ENCODE measurements at places on chromosomes 4 and X.
A peak's percentile ranks its signal among the peaks of the same experiment; 100 is the strongest.

DNA sequence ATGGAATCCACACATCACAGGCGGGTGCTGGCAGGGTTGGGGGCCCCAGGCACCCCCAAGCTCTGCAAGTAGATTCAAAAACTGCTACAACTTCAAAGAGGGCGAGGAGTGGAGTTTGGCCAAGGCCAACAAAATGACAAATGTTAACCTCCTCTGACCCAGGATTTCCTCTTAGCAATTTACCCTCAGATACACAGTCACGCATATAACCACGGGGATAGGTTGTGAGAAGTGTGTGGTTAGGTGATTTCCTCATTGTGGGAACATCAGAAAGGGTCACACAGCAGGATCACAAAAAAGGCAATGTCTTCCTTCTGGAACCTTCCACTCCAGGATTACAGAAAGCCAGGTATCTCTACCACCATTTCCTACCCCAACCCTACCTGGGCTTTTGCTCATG lies 62.4 kb downstream of the C4orf50 start:
- DNase-seq = no peak

- no peak for DNase-seq
These were observed 21.4 kb upstream of the PLCXD1 start for GRCh38 chrX:259692-260355.

- no peak for DNase-seq
These were observed 95.6 kb downstream of the AFAP1 start for GRCh38 chr4:7843831-7844593.

- no peak for DNase-seq
These were observed 284.3 kb downstream of the CXXC4 start for GRCh38 chr4:104210420-104210819.

GRCh38 chr4:177099211-177099610 lies 210.5 kb upstream of the NEIL3 start:
- DNase-seq = no peak

DNA sequence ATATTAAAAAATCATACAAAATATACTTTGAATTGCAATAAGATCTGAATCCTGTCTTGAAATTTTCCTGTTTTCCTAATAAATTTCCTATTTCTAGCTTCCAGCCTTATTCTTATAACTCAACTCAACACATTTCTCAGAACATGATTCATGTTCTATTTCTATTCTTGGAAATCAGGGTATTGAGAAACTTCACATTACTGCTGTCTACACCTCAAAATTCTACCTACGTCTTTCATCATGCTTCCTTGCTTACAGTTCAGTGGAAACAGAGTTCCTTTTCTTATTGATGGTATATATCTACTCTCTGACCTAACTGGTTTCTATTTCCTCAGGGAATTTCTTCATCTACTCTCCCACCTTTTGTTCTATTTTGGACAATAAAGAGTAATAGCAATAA lies 2139.0 kb downstream of the ARAP2 start:
- DNase-seq = peak; percentile 3

DNA sequence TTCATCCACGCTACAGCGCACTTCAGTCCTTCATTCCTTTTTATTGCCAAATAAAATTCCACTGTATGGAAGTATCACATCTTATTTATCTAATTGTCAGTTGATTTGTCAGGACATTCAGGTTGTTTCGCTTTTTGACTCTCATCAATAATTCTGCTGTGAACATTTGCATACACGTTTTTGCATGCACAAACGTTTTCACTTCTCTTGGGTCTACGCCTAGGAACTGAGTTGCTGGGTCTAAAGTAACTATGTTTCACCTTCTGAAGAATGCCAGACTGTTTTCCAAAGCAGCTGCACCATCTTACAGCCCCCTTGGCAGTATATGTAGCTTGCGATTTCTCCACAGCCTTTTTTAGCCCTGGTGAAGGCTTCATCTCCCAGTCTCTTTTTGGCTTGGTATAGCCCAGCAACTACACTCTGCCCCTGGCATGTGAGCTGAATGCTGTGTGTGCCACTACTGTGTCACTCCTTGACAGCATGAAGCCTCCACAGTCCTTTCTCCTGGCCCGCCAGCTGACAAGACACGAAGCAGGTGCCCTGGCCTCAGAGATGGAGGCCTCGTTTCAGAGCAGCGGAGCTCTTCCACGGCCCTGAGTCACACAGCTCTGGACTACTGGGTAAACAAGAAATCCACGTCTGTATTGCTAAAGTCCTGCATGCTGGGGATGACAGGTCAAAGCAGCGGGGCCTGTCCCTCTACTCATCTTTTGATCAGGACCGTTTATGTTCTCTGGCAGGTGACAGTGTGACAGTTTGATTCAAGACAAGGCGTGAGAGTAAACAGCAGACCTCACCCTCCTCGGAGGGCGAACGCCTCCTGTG lies 75.5 kb downstream of the NSUN7 start:
- no peak for DNase-seq

GRCh38 chr4:69843932-69844331 lies 16.0 kb downstream of the SULT1E1 start:
- no peak for DNase-seq

- peak; percentile 24 for DNase-seq
These were observed 70.7 kb upstream of the SH3RF1 start for GRCh38 chr4:169341490-169341889.

DNA sequence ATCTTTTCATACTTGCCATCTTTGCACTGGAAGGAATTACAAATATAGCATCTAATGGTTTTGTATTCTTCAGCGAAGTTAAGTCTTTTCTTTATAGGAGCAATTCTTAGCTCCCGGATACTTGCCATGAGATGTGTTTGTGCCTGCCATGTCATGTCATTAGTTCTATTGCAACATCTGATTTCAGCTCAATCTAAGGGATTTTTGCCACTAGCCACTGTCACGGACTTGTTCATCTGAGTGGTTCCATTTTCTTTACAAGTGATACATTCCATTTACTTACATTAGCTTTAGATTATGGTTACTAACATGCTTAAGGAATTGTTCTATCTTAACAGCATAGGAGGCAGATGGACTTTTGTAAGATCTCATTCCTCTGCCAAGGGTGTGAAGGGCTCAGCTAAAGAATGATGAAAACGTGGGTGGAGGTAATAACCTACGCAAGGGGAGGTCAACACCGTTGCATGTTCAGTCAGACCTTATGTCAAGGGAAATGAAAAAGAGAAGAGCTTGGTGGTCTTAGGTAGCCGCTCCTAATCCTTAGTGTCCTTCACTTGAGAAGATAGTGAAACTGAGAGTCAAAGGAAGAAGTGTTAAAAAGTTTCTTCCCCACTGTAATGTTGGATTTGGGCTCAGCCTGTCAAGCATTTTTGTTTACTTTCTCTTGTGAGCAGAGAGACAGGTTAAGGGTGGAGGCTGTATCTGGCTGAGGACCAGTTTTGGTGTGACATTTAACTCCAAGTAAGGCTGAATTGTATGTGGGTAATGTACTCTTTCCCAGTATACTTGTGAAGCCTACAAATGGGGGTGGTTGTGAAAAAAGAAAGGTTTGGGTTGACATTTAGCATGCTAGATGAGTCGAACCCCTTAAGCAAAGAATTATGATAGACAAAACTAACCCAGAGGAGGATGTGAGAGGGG lies 3.6 kb upstream of the KLHL2 start:
- no peak for DNase-seq

DNA sequence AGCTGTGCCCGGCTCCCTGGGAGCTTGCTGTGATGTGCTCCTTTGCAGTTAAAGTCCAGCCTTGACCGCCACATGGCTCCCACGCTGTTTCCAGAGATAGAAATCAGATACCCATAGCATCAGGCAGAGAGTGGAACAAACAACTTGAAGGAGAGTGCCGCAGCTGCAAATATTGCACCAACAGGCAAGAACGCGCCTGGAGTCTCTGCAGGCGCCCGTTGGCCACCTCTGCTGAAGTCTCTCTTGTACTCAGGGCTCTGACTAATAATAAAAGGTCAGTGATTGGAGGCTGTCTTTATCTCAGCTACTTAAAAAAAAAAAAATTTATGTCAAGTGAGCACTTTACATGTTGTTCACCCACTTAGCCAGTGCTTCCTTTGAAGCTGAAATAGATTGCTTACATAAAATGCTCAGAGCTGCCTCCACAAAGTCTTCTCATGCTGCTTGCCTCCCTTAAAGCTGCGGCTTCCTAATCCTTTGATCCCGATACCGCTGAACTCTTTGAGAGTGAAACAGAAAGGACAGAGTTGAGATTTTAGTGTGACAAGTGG lies 30.9 kb upstream of the TENM3 start:
- DNase-seq = peak; percentile 50

- peak; percentile 33 for DNase-seq
These were observed 6.0 kb downstream of the HMGN5 start for GRCh38 chrX:81195712-81196111.

GRCh38 chr4:141180991-141181761 lies 39.5 kb upstream of the ZNF330 start:
- DNase-seq = peak; percentile 24

DNA sequence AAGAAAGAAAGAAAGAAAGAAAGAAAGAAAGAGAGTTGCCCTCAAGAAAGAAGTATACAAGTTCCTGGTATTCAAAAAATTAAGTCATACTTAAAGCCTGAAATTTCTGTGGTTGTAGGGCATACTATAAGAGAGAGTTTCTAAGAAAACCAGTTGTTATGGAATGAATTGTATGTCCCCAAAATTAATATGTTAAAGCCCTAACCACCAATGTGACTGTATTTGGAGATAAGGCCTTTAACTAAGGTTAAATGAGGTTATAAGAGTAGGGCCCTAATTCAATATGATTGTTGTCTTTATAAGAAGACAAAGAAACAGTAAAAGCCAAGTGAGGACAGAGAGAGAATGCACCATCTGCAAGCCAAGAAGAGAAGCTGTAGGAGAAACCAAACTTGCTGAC lies 521.1 kb downstream of the CCSER1 start:
- no peak for DNase-seq

DNA sequence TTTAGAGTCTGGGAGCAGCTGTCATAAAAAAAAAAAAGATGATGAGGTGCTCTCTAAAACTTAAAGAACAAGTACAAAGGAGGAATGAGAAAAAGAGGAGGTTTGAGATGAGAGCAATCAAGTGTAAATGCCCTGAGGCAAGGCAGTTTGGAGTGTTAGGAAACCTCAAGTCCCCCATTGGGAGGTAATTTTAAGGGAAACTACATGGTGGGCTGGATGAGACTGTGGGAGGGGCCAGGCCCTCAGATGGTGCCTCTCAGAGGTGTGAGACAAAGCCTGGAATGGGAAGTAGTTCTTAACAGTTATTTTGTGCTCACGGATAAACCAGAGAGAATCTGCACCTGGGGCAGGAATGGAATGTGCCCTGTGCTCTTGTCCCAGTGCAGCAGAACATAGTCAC lies 1.9 kb upstream of the MAGEB3 start:
- no peak for DNase-seq

- DNase-seq = no peak
These were observed 113.0 kb downstream of the ANAPC10 start for GRCh38 chr4:144985014-144985413.

- DNase-seq = no peak
These were observed 48.1 kb downstream of the UGT2A2 start for GRCh38 chr4:69591364-69591763.

DNA sequence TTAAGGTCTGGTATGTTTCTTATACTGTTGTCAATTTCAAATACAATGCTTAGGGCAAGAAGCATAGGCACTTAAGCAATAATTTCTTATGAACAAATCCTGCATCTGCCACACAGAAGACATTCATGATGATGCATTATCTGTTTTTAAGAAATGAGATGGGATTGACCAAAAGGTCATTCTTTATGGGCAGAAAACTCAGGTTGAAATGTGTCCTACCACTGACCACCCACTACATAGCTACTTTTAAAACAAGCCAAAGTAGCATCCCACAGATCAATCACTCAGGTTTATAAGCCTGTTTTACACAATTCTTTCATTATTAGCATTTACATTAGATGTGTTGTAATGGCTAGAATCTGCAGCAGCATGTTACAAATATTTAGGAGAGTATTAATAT lies 617.8 kb downstream of the PCDH7 start:
- DNase-seq = no peak

- DNase-seq = no peak
These were observed 53.6 kb downstream of the KLHL13 start for GRCh38 chrX:118062817-118063615.

GRCh38 chrX:68421636-68422035 lies 11.7 kb downstream of the OPHN1 start:
- DNase-seq = no peak
